ENCODE measurements at places on chromosomes 2 and 18.

GRCh38 chr2:60796573-60797509 is 40.8 kb downstream of the PAPOLG start:
- no peak for DNase-seq

DNA sequence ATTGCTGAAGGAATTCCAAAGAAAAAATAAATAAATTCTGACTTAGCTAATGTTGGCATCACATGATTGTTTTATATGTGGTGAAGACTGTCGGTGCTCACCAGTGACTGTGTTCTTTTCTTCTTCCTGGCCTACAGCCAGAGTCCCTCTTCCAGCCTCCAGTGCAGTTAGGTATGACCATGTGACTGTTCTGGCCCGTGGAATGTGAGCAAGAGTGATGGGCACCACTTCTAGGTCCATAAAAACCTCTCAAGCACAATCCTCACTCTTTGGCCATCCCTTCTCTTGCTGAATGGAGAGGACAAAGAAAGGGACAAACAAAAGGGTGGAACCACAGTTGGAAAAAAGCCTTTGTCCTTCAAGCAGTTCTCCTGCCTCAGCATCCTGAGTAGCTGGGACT is 39.0 kb upstream of the BMPR2 start:
- DNase-seq = no peak

- no peak for DNase-seq
Measured at GRCh38 chr2:3279236-3279960, 98.2 kb downstream of the EIPR1 start.

- DNase-seq = no peak
Measured at GRCh38 chr2:289362-290089, 1.6 kb upstream of the ALKAL2 start.

GRCh38 chr2:204226305-204226880 is 289.8 kb downstream of the ICOS start:
- DNase-seq = no peak
